ENCODE measurements at places on chromosomes 11 and 22.

DNA sequence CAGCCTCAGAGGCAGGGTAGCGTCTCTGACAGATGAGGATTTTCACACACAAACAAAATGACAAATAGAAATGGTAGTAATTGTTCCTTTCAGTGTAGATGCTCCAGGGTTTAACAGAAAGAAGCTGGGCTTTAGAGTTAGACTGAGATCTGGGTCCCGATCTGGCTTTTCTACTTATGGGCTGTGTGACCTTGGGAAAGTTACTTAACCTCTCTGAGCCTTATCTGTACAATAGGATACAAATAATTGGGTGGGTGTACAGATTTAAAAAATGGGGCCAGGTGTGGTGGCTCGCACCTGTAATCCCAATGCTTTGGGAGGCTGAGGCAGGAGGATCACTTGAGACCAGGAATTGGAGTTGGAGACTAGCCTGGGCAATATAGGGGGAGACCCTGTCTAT lies 204.9 kb downstream of the CEP164 start:
- no peak for DNase-seq

GRCh38 chr22:48695251-48695650 lies 1132.4 kb downstream of the BRD1 start:
- DNase-seq: no peak

DNA sequence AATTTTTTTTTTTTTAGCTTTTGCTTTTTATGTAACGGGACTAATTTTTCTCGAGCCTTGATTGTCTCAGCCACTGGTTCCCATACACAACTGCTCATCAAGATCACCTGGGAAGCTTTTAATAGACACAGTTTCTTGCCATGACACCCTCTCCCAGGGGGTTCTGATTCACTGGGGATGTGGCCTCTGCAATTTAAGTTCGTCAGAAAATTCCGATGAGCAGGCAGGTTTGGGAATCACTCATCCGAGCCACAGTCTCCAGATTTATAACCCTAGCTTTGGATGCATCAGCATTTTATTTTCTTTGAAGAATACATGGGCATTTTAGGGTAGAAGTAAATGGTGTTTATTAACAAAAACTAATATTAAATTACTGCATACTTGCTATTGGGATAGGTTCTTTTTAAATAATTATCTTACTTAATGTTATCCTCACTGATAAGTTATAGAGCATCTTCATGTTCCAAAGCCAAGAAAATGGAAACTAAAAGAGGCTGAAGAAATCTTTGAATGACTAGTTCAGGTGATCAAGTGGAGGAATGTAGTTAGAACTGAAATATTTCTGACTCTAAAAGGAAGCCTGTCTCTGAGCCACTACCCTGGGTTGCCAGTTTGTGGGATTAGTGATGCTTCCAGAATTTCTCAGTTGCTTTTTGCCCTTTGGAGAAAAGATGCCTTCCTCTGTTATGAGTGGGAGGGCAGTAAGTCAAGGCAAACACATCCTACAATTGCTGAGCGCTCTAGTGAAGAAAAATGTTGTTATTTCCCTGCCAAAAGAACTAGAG lies 319.0 kb downstream of the DDX10 start:
- DNase-seq: no peak

- no peak for DNase-seq
Observed at GRCh38 chr11:130188585-130189347, 29.2 kb downstream of the ST14 start.

GRCh38 chr22:25475257-25476022 lies 89.0 kb upstream of the GRK3 start:
- DNase-seq: no peak

DNA sequence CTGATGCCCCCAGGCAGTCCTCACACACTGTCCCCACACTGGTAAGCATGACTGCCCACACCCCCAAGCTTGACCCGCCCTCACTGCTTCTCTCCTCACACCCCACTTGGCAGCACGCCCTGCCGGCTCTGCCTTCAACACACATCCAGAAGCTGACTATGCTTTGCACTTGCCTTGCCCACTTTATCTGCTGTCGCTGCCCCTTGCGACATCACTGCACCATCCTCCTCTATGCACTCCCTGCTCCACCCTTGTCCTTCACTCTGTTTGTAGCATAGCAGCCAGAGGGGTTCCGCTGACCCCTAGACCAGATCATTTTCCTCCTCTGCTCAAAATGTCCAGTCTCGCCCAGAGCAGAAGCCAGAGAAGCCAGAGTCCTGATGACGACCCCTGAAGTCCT lies 25.3 kb upstream of the SLC25A1 start:
- DNase-seq: no peak

GRCh38 chr11:7901319-7901854 lies 29.7 kb downstream of the OR10A6 start:
- no peak for DNase-seq

GRCh38 chr11:107467696-107468095 lies 10.1 kb upstream of the CWF19L2 start:
- no peak for DNase-seq

GRCh38 chr11:66268952-66269905 lies 790 bp downstream of the RAB1B start:
- DNase-seq: no peak

DNA sequence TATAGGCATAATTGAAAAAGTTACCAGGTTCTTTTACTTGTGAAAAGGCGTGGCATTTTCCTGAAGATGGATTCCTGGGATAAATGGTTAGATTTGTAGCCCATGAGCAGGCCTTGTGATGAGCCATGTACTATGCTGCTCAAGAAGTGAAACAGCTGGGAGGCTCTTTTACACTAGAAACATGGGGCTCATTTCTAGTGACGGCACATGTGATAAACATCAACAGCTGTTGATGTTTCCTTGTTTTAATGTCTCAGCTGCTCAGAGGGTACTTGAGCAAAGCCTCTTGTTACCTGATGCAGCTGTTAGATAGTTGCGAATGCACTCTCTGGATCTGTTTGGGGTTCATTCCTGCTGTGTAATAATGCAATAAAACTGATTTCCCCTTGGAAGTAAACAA lies 396.8 kb downstream of the GUCY1A2 start:
- DNase-seq: no peak
